ENCODE measurements at places on chromosomes 3 and 15.

DNA sequence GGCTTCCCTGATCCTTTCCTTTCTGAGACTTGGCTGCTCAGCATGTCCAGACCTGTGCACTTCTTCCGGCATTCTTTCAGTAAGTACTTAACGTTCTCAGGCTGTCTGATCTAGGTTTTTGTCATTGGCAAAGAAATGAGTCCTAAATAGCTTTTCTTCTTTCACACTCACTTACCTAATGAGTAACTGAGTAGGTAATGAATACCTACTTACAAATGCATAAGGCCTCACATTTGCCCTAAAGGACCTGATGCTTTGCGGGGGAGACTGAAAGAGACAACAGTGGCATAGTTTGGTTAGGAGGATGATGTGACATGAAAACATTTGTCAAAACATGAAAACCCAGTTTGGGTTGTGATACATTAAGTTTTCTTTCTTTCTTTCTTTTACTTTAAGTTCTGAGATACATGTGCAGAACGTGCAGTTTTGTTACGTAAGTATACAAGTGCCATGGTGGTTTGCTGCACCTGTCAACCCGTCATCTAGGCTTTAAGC lies 516.7 kb upstream of the CFAP20DC start:
- DNase-seq: no peak

GRCh38 chr3:43294975-43295374 lies 8.6 kb downstream of the SNRK start:
- no peak for DNase-seq

DNA sequence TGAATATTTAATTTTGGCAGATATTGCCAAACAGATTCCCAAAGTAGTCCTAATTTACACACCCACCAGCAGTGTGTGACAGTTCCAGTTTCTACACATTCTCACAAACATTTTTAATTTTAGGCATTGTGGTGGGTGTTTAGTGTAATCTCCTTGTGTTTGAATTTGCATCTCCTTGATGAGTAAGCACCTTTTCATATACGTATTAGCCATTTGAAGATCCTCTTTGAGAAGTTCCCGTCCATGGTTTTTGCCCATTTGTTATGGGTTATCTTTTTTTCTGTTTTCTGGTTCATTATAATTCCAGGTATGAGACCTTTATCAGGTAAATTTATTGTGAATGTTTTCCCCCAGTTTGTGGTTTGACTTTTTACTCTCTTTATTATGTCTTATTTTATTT lies 2.3 kb upstream of the TM4SF19 start:
- no peak for DNase-seq

- no peak for DNase-seq
Observed at GRCh38 chr3:158093526-158093925, 12.7 kb downstream of the SHOX2 start.

DNA sequence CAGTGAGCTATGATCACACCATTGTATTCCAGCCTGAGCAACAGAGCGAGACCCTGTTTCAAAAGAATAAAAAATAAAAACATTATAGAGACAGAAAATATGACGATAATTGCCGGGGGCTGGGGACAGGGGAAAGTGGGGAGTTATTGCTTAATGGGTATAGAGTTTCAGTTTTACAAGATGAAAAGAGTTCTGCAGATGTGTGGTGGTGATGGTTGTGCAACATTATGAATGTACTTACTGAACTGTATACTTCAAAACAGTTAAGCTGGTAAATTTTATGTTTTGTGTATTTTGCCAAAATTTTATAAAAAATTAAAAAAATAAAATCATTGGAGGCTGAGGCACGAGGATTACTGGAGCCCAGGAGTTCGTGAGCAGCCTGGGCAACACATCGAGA lies 24.8 kb upstream of the ZNF774 start:
- no peak for DNase-seq

GRCh38 chr15:57387564-57388076 lies 11.3 kb downstream of the CGNL1 start:
- no peak for DNase-seq

GRCh38 chr3:53994986-53995603 lies 103.4 kb upstream of the SELENOK start:
- DNase-seq: no peak
